ENCODE measurements at places on chromosomes 1 and 21.

DNA sequence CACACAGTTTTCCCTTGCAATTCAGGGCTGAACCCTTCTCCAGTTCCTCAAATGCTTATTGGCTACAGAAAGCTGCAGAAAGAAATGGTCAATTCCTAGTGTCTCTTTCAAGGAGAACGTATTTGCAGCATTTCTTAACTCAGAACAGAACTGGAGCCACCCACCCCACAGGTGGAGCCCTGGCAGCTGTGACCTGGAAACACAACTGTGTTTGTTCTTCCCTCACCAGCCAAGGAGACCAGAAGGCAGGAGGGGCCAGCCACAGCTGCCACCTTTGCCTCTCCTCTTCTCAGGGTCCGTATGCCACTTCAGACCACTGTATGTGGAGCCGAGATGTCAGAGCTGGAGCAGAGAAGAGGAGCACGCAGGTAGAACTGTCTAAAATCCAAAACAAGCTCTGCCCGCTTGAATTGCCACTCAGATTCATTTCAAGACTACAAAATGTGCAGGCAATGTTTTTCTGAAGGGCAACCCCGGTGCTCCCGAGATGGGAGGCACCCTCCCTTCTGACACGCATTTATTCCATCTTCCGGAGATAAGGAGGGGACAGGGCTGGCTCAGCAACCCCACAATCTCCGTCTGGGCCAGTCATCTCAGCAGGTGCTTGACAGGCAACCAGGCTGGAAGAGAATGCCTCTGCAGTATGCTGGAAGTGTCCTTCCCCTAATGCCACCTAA is 16.7 kb downstream of the CD247 start:
- no peak for DNase-seq

- no peak for DNase-seq
These were observed 10.1 kb upstream of the CLIC4 start for GRCh38 chr1:24735156-24735508.

- DNase-seq, result no peak
These were observed 13.3 kb downstream of the GCSAML start for GRCh38 chr1:247562198-247562597.

DNA sequence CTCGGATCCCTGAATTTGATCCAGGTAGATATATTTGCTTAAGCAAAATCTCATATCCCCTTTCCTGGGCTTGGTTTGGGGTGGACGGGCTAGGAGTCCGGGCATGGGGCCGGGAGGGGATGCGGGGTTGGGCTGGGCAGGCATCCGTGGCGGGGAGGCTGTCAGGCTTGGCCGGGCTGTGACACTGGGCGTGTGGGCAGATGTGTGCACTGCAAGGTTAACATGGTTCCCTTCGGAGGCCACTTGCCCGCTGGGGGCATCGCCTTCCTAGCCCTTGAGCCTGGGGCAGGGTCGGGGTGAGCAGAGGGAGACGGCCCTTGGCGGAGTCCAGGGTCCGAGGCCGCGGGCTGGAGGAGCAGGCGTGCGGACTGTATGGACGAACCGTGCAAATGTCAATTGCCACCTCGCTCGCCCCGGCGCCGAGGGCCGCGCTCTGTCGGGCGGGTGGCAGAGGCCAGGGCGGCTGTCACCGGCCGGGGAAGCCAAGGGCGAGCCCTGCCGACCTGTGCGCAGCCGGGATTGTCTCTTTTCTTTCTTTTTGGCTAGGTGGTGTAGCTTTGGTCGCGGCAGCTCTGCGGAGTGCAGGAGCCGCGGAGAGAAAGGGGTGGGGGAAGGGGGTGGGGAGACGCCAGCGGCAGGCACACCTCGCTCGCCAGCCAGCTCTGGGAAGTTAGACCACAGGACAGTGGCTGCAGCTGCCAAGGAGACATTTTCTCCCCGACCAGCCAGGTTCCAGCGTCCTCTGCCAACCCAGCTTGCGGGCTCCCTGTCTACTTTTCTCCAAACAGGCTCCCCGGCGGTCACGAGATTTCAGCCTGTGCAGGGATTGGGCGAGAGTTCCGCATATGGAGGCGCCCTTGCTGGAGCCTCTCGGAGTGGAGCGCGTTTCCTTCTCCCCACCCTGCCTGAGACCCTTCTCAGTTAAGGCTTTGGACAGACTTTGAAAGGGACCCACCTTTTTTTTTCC is 1.3 kb downstream of the RCOR3 start:
- DNase-seq, result peak; percentile 77

DNA sequence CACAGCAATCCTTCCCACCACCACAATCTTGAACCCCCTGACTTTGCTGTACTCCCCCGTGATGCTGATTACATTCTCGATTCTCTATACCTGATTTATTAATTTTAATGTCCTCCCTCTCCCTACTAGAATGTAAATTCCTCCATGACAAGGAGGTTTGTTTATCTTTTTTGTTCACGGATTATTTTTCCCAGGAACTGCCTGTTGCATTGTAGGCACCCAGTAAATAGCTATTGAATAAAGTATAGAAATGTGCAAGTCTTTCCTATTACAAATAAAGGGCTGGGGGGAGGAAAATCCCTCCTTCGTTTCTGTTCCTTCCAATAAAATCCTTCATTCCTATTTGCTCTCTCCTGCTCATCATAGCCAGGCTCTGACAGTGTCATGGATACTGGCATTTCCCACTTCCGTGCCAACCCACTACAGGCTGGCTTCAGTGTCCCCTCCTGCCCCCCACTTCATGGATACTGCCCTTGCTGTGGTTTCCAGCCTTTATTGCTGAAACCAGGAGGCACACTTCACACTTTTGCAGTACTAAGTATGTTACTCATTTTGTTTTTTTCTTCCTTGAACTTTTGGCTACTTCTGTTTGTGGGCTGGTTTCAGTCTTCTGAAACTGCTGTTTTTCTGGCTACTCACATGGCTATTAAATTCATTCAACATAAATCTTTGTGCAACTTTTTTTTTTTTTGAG is 7.5 kb downstream of the KIF1B start:
- DNase-seq, result no peak

GRCh38 chr1:35447278-35447677 is 109.9 kb downstream of the KIAA0319L start:
- DNase-seq, result no peak

GRCh38 chr1:3233551-3233950 is 164.5 kb downstream of the PRDM16 start:
- no peak for DNase-seq

DNA sequence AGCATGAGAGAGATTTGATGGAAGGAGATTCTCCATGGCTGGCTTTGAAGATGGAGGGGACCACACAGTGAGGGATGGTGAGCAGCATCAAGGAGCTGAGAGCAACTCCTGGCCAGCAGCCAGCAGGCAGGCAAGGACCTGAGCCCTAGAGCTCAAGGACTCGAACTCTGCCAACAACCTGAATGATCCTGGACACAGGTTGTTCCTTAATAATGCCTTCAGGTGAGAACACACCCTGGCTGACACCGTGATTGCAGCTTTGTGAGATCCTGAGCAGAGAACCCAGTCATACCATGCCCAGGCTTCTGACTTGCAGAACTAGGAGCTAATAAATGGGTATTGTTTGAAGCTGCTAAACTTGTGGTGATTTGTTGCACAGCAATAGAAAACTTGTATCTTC is 183.1 kb downstream of the LMX1A start:
- DNase-seq, result no peak

DNA sequence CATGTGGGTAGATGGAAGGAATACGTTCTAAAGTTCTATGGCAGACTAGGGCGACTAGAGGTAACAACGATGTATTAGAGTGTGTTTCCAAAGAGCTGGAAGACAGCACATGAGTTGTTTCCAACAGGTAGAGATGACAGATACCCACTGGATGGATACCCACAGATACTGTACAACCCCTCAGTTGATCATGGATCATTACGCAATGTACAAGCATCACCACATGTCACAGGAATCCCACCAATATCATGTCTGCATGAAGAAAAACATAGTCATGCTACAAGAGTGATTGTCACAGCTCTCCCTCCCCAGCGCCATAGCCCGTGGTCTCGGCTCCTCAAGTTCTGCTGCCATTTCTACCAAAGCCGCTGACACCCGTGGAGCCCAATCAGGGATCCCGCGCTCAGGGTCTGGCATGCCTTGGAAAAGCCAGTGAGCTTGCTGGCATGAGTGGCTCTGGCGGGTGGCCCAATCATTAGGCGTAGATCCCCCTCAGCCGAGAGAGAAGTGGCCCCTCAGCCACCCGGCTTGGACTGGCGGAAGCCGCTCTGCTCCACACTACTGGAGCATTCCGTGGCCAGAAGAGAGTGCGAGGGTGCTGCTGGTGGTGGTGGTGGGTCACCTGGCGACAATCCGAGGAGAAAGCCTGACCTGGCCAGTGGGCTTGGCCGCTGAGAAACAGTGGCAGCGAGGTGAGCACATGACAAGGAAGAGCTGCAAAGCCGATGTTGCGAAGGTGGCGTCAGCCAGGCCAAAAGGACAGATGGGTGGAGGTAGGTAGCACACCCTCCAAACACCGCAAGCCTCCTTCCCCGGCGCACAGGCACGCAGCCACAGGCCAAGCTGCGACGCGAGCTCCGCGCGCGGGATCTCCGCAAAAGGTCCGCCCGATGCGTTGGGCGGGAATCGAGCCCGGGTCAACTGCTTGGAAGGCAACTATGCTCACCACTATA is 65.7 kb upstream of the FCGR2A start:
- DNase-seq, result peak; percentile 65

DNA sequence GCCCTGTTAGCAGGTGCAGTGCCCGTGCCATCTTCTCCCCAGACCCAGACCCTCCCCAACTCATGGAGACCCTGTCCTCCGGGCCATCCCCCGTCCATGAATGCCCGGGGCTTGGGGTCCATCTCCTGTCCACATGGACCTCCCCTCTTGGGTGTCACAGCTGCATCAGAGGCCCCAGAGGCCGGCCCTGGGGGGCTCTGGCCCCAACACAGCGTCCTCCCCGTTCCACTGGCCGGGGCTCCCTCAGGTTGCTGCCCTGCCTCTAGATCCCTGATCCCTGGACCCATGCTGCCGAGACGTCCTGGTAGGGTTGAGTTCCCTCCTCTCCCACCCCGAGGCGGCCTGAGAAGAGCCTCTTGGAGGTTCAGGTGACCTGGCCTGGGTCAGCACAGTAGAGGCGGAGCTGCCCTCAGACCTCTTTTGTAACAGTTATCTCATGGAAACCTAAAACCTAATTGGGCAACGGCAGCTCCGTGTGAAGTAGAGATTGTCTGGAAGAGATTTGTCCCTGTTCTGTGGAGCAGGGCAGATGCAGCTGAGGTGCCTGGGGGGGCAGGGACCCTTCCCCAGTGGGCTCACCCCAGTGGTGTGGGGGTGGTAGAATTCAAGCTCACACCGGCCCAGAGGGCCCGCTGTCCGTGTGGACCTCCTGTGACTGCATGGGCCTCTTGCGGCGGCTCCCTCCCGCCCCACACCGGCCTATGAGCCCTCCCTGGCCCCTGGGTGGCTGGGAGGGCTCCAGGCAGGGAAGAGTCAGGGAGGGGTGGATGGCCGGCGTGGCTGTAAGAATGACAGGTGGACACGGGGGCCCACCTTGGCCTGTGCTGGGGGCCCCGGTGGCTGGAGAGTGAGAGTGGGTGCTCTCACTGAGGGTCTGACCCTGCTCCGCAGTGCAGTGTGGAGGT is 56.1 kb downstream of the SKI start:
- DNase-seq, result no peak

- no peak for DNase-seq
These were observed 87.6 kb downstream of the HMCN1 start for GRCh38 chr1:185821612-185822385.

GRCh38 chr1:87155170-87155569 is 173.5 kb upstream of the LMO4 start:
- peak; percentile 29 for DNase-seq

DNA sequence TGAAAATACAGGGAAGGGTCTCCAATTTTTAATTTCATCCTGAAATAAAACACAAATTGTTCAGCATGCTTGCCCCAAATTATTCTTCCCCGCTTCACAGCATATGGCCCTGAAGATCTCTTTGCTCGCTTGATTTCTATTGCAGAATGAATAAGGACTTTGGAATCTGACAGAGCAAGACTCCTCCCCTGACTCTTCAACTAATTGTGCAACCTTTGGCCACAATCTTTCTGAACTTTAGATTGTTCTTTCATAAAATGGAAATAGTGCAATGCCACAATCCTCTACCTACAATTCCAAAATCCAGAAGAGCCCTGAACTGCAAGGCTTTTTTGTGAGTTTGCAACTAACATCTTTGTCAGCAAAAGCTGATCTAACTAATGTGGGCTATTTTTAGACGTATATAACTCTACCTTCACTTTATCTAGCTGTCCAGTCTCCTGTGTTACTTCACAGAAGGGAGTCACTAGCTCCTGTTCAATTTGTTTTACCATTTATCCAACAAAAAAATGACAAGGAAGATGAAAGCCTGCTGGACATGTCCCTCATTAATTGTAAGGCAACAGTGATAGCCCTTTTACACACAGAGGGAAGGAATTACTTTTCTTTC is 13.4 kb downstream of the RNASEL start:
- no peak for DNase-seq

DNA sequence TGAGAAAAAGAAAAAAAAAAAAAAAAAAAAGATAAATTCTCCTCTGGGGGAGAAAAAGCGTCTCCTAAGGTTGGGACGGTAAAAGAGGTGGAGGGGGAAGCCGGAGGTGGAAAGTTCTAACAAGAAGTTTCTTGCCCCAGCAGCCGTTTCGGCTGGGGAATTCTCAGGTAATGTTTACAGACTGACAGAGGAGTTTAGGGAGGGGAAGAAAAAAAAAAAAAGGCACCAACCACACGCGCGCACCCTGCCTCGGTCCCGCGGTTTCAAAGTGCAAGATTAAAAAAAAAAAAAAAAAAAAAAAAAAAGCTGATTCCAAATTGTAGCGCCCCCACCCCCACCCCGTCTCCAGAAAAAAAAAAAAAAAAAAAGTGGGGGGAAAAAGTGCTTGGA is 504 bp downstream of the DHRS3 start:
- DNase-seq, result peak; percentile 66

DNA sequence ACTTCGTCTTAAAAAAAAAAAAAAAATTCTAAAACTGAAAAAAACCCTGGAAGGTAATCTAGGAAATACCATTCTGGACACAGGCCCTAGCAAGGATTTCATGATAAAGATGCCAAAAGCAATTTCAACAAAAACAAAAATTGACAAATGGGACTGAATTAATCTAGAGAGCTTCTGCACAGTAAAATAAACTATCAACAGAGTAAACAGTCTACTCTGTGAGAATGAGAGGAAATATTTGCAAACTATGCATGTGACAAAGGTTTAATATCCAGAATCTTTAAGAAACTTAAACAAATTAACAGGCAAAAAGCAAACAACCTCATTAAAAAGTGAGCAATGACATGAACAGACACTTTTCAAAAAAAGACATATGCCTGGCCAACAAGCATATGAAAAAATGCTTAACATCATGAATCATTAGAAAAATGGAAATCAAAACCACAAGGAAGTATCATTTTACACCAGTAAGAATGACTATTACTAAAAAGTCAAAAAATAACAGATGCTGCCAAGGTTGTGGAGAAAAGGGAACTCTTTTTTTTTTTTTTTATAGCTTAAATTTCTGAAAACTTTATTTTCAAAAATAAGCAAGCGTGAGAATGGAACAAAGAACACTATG is 29.4 kb upstream of the RNPC3 start:
- no peak for DNase-seq

DNA sequence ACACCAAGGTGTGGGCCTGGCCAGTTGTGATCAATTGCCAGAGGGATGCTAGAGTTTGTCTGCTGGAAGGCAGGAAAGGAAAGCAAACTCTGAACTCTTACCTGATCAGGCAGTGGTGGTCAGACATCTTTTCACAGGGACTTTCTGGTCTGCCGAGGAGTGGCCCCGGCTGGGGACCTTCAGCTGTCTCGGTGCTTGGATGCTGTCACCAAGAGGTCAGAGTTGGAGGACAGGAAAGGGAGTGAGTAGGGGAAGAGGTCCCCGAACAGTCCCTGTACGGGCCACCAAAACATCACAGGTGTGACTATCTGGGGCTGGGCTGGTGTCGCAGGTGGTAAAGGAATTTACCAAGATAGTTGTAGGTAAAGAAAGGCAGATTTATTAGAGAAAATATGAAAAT is 17.7 kb upstream of the METTL13 start:
- no peak for DNase-seq

GRCh38 chr1:237386362-237387143 is 344.6 kb downstream of the RYR2 start:
- peak; percentile 26 for DNase-seq

Measured in GM13977 (cell line).